ENCODE measurements at places on chromosomes 1 and 21. TPM values are rescaled to one million over a fixed set of nuclear protein-coding genes. Genes with fewer than 3 reads are reported as not detected.

DNA sequence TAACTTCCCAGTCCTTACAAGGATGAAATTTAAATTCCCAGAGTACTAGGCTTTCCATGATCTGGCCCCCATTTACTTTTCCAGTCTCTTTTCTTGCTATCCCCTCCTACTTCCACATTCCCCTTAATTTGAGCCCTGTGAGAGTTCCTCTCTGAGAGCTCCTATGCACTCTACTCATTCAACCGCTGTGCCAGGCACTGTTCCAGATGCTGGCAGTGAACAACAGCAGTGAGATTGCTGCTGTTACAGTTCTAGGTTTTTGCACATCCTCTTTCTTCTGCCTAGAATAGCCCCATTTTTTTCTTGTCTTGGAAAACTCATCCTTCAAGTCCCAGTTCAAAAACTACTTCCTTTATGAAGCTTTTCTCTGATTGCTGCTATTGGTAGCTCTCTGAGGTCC, 18.8 kb downstream of the ATF6 start:
- no peak for DNase-seq

DNA sequence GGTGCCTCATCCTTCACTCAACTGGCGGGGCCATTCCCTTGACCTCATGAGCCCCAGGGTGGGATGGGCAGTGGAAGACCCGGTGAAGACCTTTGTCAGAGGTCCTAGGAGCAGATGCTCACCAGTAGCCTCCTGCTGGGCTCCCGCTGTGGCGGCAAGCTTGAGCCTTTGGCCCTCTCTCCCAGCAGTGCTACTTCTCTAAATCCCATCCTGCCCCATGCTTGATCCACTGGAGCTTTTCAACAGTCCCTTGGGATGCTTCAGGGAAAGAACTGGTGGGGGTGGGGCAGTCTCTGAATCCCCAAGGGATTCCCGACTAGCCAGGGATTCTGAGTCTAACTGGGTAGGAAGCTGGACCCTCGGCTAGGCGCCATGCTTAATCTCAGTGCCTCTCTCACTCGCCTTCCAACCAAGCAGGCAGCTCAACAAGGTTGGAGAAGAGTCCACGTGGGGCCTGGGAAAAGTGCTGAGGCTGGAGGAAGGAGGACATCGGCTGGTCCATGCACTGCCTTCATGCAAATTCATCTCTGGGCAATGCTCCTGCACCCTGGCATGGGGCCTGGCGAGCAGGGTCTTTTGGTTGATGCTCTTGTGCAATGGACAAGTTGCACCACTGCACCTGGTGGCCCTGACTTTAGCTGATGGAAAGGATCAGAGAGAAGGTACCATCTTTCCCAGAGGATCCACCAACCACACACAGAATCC, 190.3 kb downstream of the GRIK3 start:
- no peak for DNase-seq

DNA sequence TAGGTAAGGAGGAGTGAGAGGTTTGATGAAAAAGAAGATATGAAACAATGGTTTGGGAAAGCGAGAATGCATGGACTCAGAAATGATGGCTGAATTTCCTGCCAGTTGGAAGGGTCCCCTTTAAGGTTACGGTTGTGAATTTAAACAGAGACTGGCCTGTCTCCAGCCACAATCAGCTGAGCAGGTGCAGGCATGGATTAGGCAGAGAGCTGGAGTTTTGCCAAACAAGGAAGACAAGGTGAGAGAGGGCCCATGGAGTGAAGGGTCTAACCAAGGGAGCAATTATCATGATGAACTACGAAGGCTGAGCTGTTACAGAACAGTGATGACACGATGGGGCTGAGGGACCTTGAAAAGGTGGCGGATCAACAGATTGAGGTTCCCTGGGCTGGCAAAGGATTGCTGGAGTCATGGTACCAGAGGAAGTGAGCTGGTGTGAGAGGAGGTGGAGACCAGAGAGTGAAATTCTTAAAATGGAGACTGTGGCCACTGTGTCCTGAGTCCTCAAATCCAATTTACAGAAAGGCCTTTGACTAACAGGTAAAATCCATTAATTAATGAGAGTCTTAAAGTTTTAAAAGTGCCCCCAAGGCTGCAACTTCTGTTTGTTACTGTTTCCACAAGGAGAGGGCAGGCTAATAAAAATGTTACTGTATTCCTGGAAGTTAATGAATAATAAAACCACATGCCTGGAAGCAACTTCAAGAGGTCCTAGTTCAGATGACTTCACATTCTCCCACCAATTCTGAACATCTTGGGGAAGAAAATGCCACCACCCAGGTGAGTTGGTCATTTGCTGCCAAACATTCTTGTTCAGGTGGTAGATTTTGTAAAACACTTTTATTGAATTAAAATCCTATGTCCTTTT, 41.5 kb downstream of the LHX9 start:
- no peak for DNase-seq

The MAN1C1 gene
- total RNA-seq, result 36.1 TPM

Data from thyroid gland (tissue), 4 donors.